ENCODE measurements at places on chromosomes 16 and 17. TPM values are rescaled to one million over a fixed set of nuclear protein-coding genes. Genes with fewer than 3 reads are reported as not detected.

Gene BTBD17
- total RNA-seq, result not detected

Gene CDH3
- 0.79 TPM for total RNA-seq

Gene NPIPB9
- total RNA-seq, result 13.7 TPM

Gene DRC3
- total RNA-seq, result not detected

Gene ODAD4
- total RNA-seq, result 0.70 TPM

Gene OR3A3
- not detected for total RNA-seq
